Calu3 (cell line): ENCODE measurements at places on chromosomes 16 and 17. TPM values are rescaled to one million over a fixed set of nuclear protein-coding genes. Genes with fewer than 3 reads are reported as not detected.

The NEURL4 gene
- 31.9 and 33.0 TPM in 2 replicates for total RNA-seq

The TMEM95 gene
- not detected in 2 replicates for total RNA-seq

The ALDOC gene
- total RNA-seq: 2.6 and 2.8 TPM in 2 replicates

The LIMD2 gene
- total RNA-seq: 5.0 and 8.0 TPM in 2 replicates

DNA sequence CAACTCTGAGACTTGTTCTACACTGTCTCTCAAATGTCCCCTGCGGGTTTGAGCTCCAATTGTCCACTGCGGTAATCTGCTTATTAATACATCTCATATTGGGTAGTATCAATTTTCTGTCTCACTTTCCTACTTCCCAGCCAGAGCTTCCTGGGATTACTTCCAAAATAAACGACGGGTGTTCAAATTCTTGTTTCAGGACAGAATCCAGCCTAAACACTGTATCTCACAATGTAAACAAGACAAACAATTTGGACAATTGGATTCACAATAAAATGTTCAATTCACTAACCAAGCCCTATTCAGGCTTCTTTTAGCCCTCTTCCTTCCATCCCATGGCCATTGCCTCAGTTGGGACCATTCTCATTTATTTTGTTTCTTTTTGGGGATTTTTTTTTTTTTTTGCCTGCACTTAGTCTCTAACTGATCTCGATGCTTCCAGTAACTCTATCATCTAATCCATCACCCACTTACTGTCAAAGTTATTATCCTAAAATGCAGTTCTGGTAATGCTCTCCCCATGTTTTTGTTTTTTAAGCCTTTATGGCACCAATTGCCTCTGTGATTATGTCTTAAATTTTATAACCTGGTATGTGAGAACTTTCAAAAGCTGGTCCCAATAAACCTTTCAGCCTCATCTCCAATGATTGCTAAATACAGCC is 2.0 kb upstream of the VAT1L start:
- no peaks in the 10 kb centered on the region for H3K36me3 ChIP-seq
- no peaks in the 10 kb centered on the region for H3K4me1 ChIP-seq
- no peak for DNase-seq

- H3K36me3 ChIP-seq: peaks cover 75% of the 10 kb centered on the region
- H3K27ac ChIP-seq: peak overlapping the region; percentile 65
- DNase-seq: peak; percentile 85
Observed at GRCh38 chr16:89687092-89687940, 827 bp downstream of the CDK10 start.

- no peaks in the 10 kb centered on the region for H3K27me3 ChIP-seq
- H3K36me3 ChIP-seq: peaks cover 1% of the 10 kb centered on the region
- no peaks in the 10 kb centered on the region for H3K4me1 ChIP-seq
- no peak for DNase-seq
Observed at GRCh38 chr17:56866496-56866895, 32.5 kb downstream of the DGKE start.

- H3K36me3 ChIP-seq: no peaks in the 10 kb centered on the region
- H3K27me3 ChIP-seq: peaks cover 89% of the 10 kb centered on the region
- H3K27ac ChIP-seq: no peak overlapping the region
- peak; percentile 67 for DNase-seq
Observed at GRCh38 chr17:39069114-39069756, 82.2 kb downstream of the PLXDC1 start.

GRCh38 chr16:73717266-73717974 is 579.2 kb upstream of the PSMD7 start:
- no peak overlapping the region for H3K4me3 ChIP-seq
- no peaks in the 10 kb centered on the region for H3K36me3 ChIP-seq
- no peak for DNase-seq

- H3K27me3 ChIP-seq: peaks cover 23% of the 10 kb centered on the region
- H3K36me3 ChIP-seq: no peaks in the 10 kb centered on the region
- DNase-seq: no peak
- no peaks in the 10 kb centered on the region for H3K4me1 ChIP-seq
Observed at GRCh38 chr17:12646761-12647422, 18.8 kb upstream of the MYOCD start.
